NCI-H2029 (cell line): ENCODE measurements at places on chromosomes 12 and 14.

- peak; percentile 19 for DNase-seq
Measured at GRCh38 chr12:68451261-68452077, 119.3 kb upstream of the MDM1 start.

- DNase-seq = no peak
Measured at GRCh38 chr12:80484746-80485145, 40.7 kb downstream of the PTPRQ start.

DNA sequence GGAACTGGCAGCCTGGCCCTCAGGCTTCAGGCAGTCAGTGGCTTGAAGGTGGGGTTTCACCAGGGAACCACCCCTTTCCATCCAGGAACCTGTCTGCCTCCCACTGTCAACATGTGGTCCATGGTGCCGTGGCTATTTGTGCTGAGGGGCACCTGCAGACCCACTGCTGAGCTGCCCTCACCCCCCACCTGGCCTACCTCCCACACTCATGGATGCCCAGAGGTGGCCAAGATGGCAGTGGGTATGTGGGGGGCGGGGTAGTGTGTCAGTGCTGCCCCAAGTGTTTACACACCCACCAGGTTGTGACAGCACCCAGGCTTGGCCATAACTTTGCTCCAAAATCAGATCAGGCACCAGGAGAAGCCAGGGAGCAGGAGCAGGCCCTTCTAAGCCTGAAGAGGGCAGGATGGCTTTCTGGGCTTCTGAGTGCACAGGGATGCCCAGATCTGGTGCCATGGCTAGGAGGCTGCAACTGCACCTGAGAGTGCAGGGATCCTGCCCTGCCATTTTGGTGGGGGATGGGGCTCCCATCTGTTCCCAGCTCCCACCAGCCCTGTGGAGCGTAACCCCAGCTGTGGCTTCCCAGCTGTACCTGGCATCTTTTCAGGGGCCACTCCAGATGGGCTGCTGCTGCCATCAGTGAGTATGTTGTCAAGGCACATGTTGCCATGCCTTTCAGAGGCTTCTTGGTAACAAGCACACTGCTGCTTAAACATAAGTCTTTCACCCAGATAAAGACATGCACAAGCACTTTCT, 263.9 kb downstream of the LRIG3 start:
- DNase-seq = no peak

DNA sequence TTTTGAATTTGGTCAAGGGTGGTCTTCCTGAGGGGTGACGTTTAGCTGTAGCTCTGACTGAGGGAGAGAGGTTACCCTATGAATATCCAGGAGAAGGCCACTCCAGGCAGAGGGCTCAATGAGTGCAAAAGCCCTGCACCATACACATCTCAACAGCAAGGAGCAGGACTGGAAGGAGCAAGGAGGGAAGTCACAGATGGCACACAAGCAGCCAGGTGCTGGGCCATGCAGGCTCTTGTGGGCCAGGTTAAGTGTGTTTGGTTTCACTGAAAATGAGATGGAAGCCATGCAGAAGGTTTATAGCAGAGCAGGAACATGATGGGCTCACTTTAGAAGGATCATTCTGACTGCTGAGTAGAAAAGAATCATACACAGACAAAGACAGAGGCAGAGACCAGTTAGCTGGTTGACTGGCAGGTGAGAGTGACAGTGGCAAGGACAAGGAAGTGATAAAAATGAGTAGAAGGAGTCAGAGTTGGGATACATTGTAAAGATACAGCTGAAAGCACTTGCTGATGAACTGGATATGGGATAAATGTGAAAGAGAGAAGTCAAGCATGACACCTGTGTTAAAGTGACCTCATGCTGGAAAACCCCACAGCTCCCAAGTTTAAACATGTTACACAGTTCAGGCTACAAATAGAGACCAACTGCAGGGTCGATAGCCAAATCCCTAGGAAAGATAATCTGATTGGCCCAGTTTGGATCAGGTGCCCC, 81.2 kb downstream of the PRKD1 start:
- DNase-seq = peak; percentile 35

GRCh38 chr12:40215982-40216381, 8.8 kb upstream of the LRRK2 start:
- DNase-seq = no peak

DNA sequence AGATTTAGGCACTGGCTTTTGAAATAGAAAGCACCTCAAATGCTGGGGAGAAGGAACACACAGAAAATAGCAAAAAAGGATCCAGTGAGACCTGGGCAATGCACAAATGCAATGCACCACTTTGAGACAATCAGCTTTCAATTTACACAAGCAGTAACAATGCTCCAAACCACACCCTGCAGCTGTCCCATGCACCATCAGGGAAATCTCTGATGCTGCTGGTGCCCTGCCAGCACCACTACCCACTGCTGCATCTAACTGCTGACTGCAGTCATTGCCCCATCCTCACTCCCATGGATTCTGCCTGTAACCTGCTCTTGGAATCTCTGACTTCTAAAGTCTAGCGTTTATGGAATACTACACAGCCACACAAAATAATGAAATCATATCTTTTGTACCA, 21.0 kb upstream of the HMGA2 start:
- DNase-seq = no peak

GRCh38 chr12:96120359-96121100, 73.6 kb upstream of the ELK3 start:
- DNase-seq = no peak

- DNase-seq = no peak
Measured at GRCh38 chr12:12819752-12820311, 6.7 kb downstream of the DDX47 start.

DNA sequence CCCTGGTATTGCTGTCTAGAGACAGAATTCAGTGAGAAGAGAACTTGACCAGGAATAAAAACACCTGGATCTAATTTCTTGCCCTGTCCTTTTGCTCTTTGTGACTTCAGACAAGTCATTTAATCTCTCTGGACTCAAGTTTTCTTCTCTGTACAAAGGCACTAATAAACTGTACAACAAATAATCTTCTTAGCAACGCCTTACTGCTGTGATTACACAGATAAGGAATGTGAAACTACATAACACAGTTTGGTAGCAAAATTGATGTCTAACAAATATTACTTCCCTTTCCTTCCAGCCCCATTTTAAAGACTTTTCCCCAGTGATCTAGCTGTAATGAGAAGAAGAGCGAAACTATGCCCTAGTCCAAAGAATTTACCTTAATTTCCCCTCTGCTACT, 69.3 kb downstream of the BCAT1 start:
- DNase-seq = no peak

GRCh38 chr12:66976526-66976925, 292.6 kb upstream of the CAND1 start:
- DNase-seq = no peak
